ENCODE measurements at places on chromosomes 12 and 14.

GRCh38 chr12:124397399-124397679 is 102.4 kb downstream of the RFLNA start:
- DNase-seq = no peak

GRCh38 chr12:115870510-115870909 is 407.0 kb downstream of the MED13L start:
- no peak for DNase-seq

GRCh38 chr14:65696801-65697200 is 284.3 kb downstream of the FUT8 start:
- DNase-seq = no peak

GRCh38 chr14:102819176-102819628 is 42.0 kb downstream of the TRAF3 start:
- DNase-seq = no peak

- DNase-seq = no peak
Measured at GRCh38 chr12:4308334-4308950, 12.6 kb upstream of the TIGAR start.

Data from putamen (tissue), 1 donor.